ENCODE measurements at places on chromosomes 2 and 18.

DNA sequence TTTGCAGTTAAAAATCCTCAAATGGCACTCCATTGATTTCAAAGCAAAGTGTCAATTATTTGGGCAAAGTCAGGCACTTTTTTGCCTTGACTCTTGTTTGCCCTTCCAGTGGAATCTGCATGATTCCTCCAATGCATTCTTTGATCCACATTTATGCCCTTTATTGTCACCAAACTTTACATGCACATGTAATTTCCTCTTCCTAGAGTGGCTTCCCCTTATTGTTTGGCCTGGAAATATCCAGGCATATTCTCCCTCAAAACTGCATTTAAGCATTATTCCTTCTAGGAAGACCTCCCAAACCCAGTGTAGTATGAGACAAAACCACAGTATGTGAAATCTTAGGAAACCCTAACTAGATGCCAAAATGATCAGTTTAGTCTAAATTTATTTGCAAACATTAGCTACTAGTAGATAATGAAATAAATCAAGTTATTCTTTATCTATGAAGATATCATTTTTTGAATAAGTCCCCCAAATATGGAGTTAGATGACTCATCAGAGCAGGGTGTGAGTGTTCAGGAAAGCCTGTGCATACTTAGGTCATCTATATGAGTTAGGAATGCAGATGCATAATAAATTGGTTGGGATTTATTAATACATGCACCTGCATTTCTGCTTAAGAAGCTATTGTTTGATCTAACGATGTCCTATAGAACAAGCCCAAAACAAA, 433.3 kb upstream of the TCF4 start:
- no peak for DNase-seq

DNA sequence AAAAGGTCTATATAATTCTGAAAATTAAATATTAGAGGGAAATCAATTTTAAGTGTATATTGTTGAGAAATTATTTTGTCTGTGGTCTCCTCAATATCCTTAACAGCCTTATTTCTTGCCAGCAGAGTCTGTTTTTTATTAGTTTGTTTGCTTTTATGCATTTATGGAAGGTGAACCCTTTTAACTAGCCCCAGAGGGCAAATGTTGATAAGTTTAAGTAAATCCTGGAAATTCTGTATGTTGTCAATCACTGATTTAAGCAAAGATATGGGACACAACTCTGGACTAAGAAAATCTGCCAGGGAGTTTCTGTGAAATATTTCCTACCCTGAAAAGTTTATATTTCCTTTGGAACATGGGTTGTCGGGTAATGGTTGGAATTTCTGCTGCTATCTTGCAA, 339.5 kb upstream of the COL3A1 start:
- no peak for DNase-seq

DNA sequence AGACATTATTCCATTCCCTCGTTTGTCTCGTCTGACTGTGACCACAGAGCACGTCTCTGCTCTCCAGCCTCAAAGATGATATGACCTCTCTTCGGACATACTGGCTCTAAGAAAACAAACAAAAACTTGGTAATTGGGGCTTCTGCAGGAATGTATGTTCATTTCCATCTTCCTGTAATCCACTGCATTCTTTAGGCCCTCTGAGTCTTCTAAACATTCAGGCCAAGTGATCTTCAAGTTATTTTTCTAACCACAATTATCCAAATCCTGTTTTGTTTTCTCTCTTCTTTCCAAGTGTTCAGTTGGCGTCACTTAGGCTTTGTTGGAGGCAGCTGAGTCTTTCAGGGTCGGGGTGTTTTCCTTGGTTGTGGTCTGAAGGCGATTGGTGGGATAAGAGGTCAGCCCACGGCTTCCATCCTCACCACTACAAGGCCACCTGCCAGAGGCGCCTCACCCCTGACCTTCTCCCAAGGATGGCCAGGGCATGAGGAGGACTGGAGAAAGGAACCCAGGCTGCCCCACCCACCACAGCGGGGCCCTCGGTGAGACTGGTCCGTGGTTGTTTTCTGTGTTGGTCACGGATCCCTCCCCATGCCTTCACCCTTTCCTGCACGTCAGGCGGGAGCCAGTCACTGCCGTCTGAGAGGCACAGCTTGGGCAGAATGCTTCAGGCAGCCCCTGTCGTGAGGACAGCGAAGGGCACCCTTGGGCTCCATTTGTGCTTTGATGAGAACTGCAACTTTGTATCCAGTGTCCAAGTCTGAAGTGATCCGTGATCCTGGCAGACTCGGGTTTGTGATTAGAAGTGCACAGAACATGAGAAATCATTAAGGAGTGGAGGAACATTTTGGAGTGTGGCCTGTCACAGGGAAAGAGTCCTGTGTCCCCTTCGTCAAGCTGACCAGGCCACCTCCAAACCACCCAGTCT, 88.6 kb upstream of the FHL2 start:
- DNase-seq, result no peak

- no peak for DNase-seq
Measured at GRCh38 chr18:45243340-45244110, 371.8 kb upstream of the SLC14A2 start.

DNA sequence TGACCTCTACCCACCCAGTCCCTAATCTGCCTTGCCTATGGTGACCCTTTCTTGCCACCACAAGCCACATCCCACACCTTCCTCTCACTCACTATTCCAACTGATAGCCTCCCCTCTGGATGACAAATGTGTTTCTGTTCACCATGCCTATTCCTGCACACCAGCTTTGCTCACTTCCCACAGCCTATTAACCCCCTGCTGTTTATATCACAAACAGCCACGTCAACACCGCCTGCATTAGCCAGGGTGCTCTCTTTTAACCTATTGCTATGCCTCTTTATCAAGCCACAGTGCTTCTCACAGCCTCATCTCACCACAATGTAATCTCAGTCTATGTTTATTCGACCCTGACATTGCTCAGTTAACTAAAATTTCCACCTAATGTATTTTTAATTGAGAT, 271.8 kb downstream of the SUCLG1 start:
- no peak for DNase-seq

DNA sequence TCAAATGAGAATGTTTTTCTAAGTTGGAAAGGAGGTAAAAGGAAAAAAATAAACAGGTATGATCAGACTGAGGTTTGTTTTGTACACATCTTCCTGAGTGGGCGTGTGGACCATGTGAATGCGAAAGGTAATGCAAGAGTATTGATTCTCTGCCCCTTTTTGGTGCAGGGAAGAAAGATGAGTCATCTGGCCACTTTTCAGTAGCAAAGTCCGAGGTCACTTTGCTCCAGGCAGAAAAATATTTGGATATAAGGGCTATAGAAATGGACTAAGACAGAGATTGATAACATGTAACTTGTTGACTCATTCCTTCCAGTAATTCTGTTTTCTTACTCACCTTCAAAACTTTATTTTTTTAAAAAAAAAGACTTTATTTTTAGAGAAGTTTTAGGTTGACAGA, 130.5 kb downstream of the DSEL start:
- no peak for DNase-seq

DNA sequence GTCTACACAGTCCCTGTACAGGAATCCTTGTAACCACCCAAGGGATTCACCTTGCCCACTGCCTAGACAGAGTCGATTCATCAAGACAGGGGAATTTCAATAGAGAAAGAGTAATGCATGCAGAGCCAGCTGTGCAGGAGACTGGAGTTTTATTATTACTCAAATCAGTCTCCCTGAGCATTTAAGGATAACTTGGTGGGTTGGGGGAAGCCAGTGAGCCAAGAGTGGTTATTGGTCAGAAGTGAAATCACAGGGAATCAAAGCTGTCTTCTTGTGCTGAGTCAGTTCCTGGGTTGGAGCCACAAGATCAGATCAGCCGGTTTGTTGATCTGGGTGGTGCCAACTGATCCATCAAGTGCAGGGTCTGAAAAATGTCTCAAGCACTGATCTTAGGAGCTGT, 17.8 kb upstream of the FAM98A start:
- DNase-seq, result no peak

DNA sequence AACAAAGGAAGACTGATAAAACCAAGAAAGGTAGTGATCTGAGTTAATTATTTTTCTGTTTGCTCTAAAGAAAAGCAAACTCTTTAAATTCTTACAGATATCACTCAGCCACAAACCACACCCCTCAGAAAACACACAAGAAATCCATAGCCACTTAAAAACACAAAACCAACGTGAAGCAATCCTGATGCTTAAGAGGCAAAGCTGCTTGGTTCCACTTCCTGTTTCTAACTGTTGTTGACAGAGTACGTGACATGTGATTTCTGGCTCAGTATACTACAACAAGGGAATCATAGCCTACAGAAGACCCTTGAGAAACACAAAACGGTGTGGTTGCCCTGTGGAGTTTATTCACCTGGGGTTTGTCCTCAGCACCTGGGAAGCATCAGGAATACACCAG, 240.9 kb upstream of the APCDD1 start:
- DNase-seq, result no peak

DNA sequence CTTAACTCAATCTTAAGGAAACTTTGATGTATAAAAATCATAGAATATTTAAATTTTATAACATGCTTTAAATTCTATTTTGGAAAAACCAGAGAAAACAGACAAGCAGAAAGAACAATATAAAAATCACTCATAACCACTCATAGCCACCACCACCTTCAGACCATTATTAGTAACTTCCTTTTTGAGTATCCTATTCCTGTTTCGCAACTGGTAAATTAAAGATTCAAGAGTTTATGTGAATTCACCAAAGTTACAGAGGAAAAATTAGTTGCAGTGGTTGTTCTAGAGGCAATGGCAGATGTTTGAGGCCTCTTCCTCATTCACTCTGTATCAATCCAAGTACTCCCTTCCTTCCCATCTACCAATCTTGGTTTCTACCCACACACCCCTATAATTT, 49.3 kb upstream of the PROKR1 start:
- DNase-seq, result no peak

DNA sequence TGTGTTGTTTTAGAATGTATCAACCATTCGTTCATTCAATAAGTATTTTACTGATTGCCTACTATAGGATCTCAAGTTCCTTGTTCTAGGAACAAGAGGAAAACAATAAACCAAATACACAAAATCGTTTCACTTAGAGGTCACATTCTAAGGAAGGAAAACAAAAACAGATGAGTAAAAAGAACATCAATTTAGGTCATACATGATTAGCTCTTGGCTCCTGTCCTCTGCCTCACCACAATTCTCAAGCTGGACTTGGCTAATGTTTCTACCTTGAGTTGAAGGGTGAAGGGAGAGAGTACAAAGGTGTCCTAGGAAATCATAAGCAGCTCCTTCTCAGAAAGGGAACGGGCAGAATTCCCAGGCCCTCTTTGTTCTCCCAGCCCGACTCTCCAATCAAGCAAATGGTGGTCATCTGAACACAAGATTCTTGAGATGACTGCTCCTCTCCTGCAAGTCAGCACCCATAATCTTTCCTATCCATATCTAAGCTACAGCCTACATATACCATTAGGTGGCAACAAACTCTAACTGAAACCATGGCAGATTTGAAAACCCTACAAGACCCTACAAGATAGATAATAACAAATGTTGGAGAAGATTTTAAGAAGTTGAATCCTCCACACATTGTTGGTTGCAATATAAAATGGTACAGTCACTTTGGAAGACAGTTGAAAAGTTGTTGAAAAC, 76.0 kb downstream of the CBLN2 start:
- no peak for DNase-seq

DNA sequence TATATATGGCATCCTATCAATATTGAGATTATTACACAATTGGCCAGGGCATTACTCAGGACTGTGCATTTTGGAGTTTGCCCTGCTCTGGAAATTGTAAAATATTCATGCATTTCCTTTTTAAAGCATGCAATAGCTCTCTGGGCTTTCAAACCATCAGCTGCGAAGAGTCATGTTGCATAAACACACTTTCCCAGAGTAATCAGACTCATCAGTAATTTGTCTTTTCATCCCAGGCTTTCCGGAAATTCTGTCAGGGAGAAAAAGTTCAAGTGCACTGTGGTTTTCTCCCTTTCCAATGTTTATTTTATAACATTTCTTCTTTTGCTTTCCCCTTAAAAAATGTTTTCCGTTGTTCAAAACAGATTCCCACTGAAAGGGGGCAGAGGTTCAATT, 38.9 kb upstream of the FHL2 start:
- DNase-seq, result no peak
